ENCODE measurements at places on chromosomes 4 and X.
A peak's percentile ranks its signal among the peaks of the same experiment; 100 is the strongest.

DNA sequence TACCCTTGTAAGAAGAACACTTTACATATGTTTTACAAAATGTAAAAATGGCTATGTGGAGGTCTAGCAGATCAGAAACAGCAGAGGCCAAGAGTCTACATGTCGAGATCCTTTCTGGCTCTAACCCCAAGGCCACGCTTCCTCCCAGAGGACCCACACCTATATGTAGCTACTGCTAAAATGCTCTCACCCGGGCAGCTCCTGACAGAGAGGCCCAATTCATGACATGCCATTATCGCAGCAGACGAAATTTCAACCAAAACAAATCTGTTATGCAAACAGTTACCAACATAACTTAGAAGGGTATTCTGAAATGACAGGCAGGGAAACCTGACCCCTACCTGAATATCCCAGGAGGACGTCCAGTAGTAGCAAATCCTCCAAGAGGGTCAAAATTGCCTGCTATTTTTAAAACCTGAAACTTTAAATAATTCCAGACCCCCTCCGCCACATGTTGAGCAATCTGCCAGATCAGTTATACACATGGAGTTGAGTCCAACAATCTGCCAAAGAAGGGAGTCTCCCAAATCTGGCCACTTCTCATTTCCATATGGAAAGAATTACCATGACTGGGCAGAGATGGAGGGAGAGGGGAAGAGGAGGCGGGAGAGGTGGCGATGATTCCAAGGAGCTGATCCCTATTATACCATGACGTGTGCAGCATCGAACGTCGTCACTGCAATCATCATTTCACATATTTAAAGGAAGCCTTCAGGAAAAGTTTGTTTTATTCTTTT, 192.9 kb upstream of the TBL1X start:
- DNase-seq = no peak

DNA sequence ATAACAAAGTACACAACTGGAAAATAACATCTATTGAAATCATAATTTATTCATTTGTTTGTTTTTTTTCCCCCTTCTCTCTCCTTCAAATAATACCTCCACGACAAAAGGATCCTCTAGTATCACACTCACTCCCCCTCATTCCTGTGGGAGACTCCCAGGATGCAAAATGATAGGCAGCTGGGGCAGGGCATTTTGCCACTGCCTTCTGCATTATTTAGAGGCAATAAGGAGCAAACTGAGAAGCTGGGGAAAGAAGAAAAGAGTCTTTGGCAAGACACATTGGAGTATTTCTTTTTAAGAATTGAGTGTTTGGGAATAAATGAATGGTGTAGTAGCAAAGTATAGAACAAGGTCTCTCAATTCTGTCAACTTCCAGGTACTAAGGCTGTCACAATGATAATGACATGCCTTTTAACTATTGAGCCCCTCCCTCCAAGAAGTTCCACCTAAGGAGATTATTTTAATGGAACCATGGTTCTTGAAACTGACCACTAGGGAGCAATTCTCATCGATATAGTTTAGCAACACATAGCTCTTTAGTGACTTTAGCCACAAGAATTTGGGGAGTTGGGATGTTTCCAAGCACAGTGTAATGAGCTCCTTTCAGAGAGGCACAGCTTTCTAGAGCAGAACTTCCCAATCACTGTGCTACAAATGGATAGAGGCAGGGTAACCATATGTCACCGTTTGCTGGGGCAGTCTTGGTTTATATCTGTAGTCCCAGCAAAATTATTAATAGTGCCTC, 303.3 kb downstream of the FRMPD4 start:
- no peak for DNase-seq

DNA sequence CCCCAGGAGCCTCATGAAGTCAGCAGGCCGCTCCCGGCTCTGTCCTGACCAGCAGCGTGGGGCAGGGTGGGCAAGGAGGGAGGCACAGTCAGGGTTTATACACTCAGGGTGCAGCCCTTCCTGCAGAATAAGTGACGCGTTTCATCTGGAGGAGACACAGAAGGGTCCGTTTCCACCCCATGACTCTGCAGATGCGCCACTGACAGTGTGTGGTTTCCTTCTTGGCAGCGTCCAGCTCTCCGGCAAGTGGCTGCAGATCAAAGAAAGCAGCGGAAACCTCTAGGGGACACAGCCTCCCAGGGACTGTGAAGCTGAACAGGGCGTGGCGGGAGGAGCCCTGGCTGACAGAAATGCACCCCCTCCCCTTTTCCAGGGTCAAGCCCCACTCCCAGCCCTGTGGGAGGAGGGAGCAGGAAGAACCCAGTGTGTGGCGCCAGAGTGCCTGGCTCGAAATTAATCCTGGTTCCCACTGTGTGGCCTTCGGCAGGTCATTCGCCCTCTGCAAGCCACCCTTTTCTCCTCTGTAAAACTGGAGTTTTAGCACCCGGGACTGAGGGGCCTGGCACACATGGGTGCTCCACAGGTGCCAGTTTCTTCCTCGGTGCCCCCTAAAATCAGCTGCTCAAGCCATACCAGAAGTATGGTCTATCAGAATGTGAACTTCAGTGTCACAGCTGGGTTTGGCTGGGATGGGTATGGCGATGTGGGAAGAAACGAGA, 17.3 kb upstream of the TBC1D14 start:
- DNase-seq = peak; percentile 73

DNA sequence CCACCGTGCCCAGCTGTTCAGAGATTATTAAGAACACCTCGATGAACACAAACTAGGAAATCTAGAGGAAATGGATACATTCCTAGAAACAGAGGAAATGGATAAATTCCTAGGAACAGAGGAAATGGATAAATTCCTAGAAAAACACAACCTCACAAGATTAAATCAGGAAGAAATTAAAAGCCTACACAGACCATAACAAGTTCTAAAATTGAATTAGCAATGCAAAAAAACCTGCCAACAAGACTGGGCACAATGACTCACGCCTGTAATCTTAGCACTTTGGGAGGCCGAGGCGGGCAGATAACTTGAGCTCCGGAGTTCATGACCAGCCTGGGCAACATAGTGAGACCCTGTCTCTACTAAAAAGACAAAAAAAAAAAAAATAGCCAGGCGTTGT, 13.1 kb upstream of the IDS start:
- no peak for DNase-seq

DNA sequence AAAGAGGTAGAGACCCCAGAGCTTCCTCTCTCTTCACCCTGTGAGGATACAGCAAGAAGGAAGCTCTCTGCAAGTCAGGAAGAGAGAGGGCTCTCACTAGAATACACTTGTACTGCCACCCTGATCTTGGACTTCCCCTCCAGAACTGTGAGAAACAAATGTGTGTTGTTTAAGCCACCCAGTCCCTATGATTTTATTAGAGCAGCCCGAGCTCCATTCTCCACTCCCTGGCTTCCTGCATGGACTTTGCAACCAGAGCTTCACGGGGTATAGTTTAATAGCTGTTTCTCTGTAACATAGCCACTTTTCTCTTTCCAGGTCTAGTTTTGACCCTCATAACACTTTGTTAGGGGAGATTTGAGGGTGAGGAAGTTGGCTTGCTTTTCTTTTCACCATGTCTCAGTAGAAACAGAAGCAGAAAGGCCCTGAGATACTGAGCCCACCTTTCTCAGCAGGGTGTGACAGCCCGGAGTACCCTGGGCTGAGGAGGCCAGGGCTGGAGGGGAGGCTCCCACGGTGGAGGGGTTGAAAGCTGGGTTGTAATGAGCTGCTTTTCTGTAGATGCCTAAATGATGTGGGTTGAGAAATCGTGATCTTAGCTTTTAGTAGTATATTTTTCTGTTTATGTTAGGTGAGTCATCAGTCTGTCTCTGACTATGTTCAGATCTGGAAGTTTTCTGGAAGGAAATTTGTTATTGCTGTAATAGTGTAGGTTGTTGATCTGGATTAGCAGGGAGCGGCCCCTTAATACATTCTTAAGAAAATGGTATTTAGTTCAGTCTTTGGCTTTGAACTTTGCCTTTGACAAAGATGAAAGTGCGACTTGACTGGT, 118.6 kb downstream of the PTTG2 start:
- DNase-seq = no peak
